Brain microvascular endothelial cell (primary cell): ENCODE measurements at places on chromosomes 13 and 19.

- no peak for DNase-seq
Measured at GRCh38 chr19:49954933-49955332, 6.0 kb downstream of the SIGLEC11 start.

GRCh38 chr13:51331354-51331861 is 8.1 kb upstream of the SERPINE3 start:
- no peak for DNase-seq

GRCh38 chr19:3822683-3823349 is 36.6 kb upstream of the MATK start:
- DNase-seq = no peak

DNA sequence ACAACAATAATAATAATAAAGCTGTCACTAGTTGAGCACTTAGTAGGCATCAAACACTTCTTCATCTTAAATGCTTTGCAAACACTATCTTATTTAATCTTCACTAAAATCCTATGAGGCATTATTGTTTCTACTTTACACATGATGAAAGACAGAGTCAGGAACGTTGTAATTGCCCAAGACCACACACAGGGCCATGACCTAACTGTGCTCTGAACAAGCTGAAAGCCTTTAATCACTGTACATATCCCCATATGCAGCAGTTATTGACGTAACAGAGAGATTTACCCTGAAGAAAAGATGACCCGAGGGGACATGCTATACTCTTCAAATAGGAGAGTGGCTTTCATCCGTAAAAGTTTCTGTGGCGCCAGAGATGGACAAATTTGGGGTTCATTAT is 53.0 kb downstream of the SACS start:
- no peak for DNase-seq

GRCh38 chr13:94390881-94391280 is 88.6 kb downstream of the DCT start:
- DNase-seq = no peak

DNA sequence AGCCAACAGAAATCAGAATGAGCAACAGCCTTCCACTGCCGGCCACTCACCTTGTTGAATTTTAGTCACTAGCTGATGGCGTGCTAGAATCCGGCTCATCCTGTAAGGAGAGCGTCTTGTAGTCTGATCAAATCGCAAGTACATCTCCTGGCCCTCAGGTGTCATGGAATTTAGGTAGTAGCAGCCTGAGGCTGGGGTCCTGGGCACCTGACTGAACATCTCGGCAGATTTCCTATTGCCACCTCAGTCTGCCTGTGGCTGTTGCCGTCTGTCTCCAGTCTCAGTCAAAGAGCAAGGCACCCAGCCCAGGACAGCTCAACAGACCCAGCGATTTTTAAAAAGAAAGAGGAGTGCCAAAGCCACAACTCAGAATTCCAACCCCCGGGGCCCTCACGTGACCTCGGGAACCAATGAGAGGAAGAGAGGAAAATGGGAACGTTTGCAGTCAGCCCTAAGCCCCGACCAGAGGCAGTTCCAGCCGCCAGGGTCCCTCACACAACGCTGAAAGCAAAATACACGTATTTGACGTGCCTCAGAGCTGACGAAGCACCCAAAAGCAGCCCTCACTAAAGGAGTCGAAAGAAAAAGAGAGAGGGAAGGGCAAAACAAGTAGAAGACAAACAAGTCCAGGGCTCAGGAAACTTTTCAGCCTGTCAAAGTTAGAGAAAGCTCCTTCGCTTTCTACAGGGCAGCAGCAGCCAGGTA is at the start of gene STARD13:
TSS of gene STARD13 (minus strand) at position 336 of the 705 bp plus-strand sequence. CDS start at position 219, 117 bp downstream.
- DNase-seq = peak; percentile 98

- peak; percentile 42 for DNase-seq
Measured at GRCh38 chr19:43755256-43755801, 567 bp upstream of the SMG9 start.

- DNase-seq = no peak
Measured at GRCh38 chr19:33506498-33506897, 15.1 kb downstream of the PEPD start.

DNA sequence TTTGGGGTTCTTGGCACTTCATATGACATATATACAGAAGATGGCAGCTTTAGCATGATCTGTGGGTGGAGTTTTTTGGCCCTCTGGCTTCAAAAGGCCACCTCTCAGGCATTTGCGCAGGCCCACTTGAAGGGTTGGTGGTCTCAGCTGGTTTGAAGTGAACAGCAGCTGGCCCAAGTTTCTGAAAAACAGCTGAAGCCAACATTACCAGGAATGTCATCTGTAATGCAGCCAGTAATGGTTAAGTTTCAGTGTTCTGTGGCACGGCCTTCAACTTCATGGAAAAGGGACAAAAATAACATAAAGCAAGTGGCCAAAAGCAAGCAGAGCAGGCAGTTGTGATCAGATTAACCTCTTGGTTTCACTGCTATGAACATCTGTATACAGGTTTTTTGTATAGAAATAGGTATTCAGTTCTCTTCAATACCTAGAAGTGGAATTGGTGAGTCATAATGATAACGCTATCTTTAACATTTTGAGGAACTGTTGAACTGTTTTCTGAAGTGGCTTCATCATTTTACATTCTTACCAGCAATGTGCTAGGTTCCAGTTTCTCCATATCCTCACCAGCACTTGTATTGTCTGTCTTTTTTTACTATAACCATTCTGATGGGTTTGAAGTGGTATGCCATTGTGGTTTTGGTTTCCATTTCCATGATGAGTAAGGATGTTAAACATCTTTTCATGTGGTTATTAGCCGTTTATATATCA is 245.4 kb downstream of the SHISA2 start:
- DNase-seq = peak; percentile 9

DNA sequence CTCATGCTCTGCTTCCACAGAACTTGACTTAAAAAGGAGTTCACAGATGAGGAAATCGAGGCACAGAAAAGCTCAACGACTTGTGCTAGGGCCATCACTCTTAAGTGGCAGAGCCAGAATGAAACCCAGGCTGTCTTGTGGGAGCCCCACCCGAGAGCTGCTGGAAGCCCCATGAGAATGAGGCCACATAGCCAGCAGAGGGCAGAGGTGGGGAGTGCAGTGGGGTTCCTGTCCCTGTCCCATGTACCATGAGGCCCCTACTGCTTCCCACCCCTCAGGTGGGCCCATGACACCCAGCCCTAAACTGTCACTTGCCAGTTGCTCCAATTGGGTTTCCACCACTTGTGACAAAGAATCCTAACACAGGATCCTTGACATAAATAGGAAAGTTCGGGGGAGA is 175.9 kb downstream of the IRS2 start:
- no peak for DNase-seq

GRCh38 chr13:51231456-51231855 is 9.3 kb downstream of the FAM124A start:
- no peak for DNase-seq

DNA sequence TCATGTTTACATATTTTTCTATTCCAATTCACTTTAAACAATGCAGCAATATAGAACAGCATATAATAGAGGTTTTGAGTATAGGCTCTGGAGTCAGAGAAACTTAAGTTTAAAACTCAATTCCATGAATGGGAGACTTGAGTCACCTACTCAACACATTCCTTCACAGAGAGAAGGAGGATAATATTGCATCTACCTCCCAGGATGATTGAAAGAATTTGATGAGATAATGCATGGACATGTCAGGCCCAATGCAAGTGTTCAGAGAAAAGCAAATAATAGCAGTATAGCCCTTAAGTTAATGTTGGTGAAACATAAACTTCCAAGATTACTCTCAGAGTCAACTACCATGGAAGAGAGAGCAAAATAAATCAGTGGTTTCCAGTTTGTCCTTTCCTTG is 170.2 kb downstream of the DCLK1 start:
- peak; percentile 29 for DNase-seq

- DNase-seq = no peak
Measured at GRCh38 chr19:33885236-33885635, 88.6 kb downstream of the KCTD15 start.

- no peak for DNase-seq
Measured at GRCh38 chr19:38202504-38202903, 21.5 kb downstream of the DPF1 start.

- DNase-seq = no peak
Measured at GRCh38 chr13:25678398-25678797, 306.6 kb downstream of the ATP8A2 start.

- DNase-seq = no peak
Measured at GRCh38 chr13:26585136-26585535, 27.7 kb downstream of the WASF3 start.

GRCh38 chr19:4140237-4140711 is 13.2 kb upstream of the CREB3L3 start:
- DNase-seq = peak; percentile 38

- DNase-seq = no peak
Measured at GRCh38 chr13:38998739-38999138, 8.1 kb upstream of the STOML3 start.

GRCh38 chr19:18468517-18468916 is 30.6 kb upstream of the ISYNA1 start:
- DNase-seq = no peak

DNA sequence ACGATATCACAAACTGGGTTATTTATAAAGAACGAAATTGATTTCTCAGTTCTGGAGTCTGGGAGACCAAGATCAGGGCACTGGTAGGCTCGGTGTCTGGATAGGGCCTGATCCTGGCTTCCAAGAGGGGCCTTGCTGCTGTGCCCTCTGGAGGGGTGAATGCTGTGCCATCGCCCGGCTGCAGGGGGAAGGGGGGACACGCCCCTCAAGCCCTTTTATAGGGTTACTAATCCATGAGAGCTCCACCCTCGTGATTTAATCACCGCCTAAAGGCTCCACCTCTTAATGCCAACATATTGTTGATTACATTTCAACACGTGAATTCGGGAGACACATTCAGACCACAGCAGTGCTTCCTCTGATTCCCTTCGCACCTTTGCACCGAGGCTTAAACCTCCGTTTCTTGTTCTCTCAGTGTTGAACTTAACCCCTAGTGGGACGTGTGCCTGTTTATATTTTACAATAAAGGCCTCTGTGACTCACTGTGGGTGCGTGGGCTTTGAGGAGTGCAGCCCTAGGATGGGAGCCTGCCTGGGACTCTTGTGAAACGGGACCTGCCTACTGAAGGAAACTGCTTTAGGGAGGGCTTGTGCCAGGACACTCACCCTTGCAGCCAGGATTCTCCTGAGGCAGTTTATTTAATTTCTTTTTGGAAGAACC is 52.4 kb upstream of the SPATA13 start:
- DNase-seq = no peak

DNA sequence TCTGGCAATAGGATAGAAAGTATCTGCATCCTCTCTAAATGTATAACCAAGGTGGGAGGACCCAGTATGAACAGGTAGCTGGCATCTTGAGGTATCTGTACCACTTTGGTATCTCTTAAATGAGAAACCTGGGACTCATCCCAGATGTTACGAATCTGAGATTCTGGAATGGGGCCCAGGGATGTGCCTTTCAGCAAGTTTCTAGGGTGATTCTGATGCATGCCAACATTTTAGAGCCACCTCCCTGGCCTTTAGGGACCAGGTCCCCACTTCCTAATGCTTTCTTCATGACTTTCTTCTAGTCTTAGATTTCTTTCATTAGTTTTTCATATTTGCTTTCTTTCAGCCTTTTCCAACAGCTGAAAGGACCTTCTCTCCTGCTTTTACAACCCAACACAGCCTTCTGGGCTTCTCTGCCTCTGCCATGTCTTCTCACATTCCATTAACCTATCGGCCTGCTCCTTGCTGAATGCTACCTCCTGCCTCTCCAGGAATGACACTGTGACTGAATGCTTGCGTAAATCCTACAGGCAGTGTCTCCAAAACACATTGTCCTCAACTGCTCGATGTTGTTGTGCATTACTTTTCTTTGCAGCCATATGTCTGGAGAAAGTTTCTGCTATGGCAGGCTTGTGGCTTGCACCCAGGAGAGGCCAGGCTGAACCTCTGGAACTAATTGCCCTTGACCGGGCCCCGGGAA is 284.0 kb downstream of the DNAJC15 start:
- DNase-seq = no peak

DNA sequence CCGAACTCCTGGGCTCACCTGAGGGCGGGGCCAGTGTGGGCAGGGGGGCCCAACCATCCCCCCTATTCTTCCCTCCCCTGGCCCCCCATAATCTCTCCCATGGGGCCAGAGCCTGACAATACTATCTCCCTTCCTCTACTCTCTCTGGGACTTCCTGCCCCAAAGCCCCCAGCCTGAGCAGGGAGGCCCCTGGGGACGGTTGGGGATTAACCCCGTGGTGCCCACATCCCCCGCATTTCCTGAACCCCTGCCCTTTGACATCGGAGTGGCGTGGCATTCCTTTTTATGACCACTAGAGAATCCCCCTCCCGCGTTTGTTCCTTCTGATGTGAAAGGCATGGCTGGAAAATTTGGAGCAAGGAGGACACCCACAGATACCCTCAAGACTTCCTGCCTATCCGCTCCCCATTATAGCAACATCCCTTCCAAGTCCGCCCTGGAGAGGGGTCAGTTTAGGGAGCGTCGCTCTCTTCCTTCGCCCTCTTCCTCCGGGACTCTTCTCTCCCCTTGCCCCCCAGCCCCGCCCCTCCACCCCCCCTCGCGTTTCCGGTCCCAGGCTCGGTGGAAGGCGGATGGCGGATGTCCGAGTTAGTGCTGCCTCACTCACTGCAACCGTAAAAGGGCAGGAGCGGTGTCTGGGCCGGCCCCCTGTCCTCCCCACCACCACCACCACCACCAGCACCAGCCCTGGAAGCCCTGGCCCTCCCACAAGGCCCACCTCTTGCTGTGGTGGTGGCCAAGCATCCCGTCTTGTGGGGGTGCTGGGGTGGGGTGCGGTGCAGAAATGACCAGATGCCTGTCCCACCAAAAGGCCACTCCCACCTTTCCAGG is 1.8 kb downstream of the VASP start:
- DNase-seq = peak; percentile 71

- peak; percentile 26 for DNase-seq
Measured at GRCh38 chr13:47298506-47298905, 401.7 kb upstream of the HTR2A start.

DNA sequence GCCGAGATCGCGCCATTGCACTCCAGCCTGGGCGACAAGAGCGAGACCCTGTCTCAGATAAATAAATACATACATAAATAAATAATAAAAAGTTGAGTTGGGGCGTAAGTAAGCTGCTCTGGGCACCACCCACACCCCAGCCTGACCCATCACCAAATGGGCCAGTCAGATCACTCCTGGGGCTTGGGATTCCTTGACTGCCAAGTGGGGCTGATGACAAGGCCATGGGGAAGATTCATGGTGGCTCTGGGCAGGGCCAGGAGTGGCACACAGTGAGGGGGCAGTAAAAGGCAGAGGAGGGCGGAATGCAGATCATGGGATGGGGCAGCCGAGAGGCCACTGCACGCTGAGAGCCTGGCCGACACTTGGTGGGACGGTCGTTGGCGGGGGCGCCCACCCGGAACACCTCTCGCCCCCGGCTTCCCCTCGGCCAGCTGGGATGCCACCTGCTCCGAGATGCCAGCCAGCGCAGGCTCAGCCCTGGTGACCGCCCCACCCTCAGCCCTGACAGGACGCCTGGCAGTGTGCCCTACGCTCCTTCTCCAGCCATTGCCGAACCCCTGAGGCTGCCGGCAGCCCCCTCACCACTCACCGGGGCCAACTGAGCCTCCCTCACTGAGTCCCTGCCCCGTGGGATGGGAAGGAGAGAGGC is 10.9 kb downstream of the ZNF653 start:
- DNase-seq = no peak

GRCh38 chr19:6061376-6062130 is 48.7 kb downstream of the RFX2 start:
- DNase-seq = no peak

GRCh38 chr13:95160112-95160906 is 140.9 kb downstream of the ABCC4 start:
- DNase-seq = no peak

- DNase-seq = no peak
Measured at GRCh38 chr13:113973218-113974164, at the start of gene C13orf46. Gene C13orf46, minus strand, starts transcription at chr13:113974076. Its CDS starts 79 bp downstream, at chr13:113973997.
